ENCODE measurements at places on chromosomes 16 and 17.
A peak's percentile ranks its signal among the peaks of the same experiment; 100 is the strongest.

GRCh38 chr16:24198807-24199533, 57.2 kb upstream of the CACNG3 start:
- DNase-seq = no peak

DNA sequence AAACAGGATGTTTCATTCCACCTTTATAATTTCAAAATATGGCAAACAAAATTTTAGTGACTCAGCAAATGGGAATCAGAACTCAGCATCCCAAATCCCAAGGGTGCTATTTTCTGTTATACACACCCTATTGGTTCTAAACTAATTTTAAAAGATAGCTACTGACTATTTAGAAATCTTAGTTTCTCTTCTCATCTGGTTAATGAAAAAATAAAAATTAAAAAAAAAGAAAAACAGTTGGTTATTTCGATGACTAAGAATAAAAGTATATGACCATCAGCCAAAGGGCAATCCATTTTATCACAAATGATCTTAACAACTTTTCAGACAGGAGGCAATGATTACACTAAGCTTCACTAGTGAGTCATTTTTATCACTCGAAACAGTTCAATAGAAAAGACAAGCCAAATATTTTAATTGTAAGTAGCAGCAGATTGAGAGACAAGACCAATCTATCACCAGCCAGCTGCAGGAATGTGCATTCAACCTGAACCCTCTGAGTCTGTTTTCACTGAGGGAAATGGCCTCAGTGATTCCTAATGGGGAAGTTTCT, 15.2 kb downstream of the PHLPP2 start:
- no peak for DNase-seq

GRCh38 chr16:26454102-26454501, 612.6 kb upstream of the C16orf82 start:
- no peak for DNase-seq

- no peak for DNase-seq
Observed at GRCh38 chr16:2204416-2205103, 694 bp upstream of the MLST8 start.

GRCh38 chr17:54967621-54968261, 713 bp downstream of the COX11 start:
- DNase-seq = no peak

- DNase-seq = no peak
Observed at GRCh38 chr16:53771655-53772497, 67.9 kb downstream of the FTO start.

GRCh38 chr17:29929006-29929532, 959 bp downstream of the SSH2 start:
- DNase-seq = no peak

GRCh38 chr16:88764913-88765349, 20.1 kb downstream of the PIEZO1 start:
- DNase-seq = no peak

- DNase-seq = no peak
Observed at GRCh38 chr16:2009164-2009711, 383 bp downstream of the ZNF598 start.

GRCh38 chr17:41103896-41104295, 1.3 kb upstream of the KRTAP4-9 start:
- DNase-seq = no peak

DNA sequence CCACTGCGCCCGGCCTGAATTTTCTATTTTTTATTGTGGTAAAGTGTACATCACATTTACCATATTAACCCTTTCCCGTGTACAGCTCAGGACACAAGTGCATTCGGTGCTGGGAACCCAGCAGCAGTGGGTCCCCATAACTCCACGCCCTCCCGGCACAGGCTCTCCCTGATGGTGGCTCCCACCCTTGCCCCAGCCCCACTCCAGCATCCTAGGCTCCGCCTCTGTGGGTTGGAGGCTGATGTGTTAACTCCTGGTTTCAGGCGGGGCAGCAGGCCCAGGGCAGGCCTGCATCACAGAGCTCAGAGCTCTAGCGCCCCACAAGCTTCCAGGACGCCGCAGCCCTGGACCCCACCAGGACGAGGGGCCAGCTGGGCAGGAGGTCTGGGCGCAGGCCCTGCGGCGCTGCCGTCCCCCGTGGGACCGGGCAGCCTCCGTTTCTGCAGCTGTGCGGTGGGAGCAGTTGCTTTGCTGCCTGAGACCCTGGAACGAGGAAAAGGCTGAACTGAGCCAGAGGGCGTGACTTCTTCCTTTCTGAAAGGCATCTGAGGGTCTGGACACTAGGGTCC, 19.6 kb downstream of the ZFPM1 start:
- no peak for DNase-seq

DNA sequence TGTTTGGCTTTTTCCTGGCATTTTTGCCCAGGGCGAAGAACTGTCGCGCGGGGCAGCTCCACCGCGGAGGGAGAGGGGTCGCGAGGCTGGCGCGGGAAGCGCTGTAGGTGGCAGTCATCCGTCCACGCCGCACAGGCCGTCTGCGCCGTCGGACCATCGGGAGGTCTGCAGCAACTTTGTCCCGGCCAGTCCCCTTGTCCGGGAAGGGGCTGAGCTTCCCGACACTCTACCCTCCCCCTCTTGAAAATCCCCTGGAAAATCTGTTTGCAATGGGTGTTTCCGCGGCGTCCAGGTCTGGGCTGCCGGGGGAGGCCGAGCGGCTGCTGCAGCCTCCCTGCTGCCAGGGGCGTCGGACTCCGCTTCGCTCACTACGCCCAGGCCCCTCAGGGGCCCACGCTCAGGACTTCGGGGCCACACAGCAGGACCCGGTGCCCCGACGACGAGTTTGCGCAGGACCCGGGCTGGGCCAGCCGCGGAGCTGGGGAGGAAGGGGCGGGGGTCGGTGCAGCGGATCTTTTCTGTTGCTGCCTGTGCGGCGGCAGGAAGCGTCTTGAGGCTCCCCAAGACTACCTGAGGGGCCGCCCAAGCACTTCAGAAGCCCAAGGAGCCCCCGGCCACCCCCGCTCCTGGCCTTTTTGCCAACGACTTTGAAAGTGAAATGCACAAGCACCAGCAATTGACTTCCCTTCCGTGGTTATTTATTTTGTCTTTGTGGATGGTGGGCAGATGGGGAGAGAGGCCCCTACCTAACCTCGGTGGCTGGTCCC, 2.3 kb upstream of the CBX4 start:
- no peak for DNase-seq

DNA sequence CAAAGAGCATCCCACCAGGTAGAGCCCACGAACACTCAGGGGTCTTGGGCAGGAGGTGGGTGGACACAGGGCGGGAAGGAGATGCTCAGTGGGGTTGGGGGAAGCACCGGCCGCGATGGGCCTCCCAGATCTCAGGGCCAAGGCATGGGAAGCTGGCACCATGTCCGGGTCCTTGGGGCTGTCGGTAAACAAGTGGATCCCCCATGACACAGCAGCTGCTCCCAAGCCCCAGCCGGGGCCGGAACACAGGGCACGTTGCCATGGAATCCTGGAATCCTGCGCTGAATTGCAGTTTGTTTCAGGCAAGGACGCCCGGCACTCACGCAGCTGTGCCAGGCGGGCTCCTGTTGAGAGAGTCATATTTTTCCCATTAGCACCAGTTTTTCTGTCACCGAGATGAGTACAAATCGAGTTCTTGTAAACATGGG, 23.0 kb upstream of the CHMP6 start:
- no peak for DNase-seq

DNA sequence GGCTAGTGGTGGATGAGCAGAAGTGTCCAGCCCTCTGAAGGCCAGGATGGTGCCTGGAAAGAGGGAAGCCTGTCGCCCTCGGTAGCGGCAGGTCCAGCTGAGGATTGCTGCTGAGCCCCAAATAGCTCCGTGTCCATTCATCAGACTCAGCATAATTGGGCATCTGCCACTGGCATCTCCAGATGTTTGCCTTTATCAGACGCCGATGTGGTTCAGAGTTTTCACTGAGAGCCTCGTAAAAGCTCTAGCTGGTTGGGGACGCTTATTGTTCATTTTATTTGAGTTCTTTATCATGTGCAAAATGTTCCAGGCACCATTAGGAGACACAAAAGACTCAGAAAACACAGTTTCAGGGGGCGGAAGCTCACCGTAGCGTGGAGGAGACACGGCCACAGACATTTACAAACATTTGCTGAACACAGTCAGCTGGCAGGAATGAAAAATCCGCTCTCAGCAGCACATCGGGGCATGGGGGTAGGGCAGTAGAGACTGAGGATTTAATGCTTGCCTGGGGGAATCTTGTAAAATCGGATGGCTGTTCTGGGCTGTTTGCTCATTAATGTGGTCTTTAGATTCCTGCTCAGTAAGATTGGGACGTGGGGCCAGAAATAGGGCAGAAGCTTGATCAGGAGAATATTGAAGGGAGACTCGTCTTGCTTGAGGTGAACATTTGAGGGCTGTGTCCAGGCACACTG, 41.7 kb downstream of the SMPD3 start:
- peak; percentile 22 for DNase-seq

DNA sequence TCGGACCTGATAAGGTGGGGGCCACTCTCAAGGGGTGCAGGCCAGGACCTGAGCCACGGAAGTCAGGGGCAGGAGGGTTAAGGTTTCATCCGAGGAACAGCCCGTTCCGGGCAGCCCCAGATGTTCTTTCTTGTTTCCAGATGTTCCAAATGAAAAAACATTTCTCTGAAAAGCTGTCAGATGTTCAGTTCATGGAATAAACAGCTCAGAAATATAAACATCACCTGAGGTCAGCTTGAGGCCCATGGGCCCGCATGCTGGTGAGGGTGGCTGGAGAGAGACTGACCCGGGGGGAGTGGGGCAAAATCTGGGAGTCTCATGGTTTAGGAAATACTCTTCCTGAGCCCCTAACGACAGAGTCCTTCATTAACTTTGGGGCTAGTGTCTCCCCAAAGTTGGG, 1.5 kb upstream of the CD79B start:
- DNase-seq = no peak

- no peak for DNase-seq
Observed at GRCh38 chr17:10177131-10177912, 21.1 kb downstream of the GAS7 start.

GRCh38 chr16:89842471-89843408, 14.5 kb downstream of the SPIRE2 start:
- peak; percentile 58 for DNase-seq

- no peak for DNase-seq
Observed at GRCh38 chr17:72419866-72420774, 299.3 kb downstream of the SOX9 start.

DNA sequence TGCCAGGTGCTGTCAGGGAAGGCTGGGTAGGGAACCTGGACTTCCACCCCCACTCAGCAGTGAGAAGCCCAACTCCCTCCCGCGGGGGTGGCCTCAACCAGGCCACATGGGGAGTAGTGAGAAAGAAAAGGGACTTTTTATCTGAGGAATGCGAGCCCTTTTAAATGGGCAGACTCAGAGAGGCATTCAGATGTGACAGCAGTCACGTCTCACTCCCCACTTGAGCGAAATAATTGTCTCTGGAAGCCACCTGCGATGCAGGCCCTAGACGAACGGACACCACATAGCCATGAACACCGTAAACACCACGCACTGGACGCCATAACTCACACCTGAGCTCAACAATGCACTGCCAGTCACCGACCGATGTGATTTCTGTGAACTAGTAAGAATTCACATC, 11.9 kb upstream of the CD300E start:
- no peak for DNase-seq

GRCh38 chr17:42405963-42406495, 17.0 kb downstream of the CAVIN1 start:
- no peak for DNase-seq

DNA sequence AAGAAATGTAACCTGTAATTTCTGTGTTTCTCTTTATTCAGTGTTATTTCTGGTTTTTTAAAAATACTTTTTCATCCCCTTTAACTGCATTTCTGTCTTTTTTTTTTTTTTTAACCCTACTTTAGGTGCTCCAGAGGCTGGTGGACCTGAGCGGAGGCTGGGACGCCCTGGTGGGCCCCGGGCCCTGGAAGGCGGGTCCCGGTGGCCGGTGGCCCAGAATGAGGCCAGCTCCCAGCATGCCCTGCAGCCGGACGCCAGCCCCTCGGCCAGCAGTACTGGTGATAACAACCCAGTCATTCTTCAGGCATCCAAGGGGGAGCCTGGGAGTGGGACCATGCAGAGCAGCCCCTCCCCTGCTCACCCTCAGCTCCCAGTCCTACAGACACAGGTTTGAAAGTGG, 1.5 kb downstream of the SRCAP start:
- DNase-seq = no peak

DNA sequence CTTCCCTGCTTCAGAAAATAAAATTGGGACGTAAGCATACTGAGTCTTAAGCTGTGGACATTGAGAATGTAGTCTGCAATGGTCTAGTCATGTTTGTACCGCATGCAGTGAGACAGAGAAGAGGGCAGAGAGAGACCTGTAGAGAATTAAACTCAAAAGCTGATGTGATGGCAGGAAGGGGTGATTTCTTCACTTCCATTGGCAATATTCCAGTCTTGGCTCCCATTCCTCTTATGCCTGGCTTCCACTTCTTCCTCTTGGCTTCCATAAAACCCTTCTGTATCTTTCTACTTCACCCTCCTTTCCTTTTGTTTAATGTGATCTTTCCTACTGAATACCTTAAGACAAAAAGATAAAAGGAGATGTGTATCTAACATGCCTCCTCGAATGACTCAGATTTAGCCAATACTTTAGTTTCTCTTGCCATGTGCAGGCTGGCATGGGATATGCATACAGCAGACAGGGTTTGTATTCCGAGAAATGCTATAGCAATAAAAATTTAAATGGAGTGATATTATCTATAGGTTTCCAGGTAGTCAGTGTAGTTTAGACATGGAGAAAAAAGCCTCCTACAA, 423.1 kb upstream of the DYNLRB2 start:
- no peak for DNase-seq

DNA sequence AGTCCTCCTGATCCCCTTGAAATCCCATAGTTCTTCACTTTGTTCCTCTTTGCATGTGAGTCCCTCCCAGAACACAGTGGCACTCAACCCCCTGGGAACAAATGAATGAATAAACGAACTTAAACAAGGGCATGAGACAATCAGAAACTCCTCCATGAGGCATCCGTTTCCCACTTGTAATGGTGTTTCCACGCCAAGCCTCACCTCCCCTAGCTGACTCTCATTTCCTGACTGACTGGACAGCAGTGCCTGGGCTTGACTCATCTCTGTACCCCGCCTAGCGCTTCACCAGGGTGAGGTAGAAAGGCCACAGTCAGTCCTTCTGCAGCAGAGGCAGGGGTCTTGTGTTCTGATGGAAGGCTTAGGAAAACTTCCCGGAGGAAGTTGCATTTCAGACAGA, 14.2 kb downstream of the KIF1C start:
- DNase-seq = peak; percentile 17

GRCh38 chr17:72545766-72546165, 424.9 kb downstream of the SOX9 start:
- DNase-seq = no peak

DNA sequence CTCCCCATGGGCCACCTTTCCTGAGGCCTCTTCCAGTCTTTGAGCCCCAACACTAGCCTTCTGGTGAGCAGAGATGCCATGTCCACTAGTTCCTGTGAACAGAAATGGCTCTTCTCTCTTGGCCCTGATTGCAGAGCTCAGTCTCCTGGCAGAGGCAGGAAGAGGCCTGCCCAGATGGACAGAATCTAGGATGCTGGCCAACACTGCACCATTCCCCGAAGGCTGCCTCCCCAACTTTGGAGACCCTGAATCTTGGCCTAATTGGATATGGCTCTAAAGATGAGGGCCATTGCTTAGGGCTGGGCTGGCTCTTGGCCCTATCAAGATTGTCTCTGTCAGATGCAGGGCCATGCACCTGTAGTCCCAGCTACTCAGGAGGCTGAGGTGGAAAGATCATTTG, 18.0 kb upstream of the DYNLL2 start:
- no peak for DNase-seq

- no peak for DNase-seq
Observed at GRCh38 chr17:78290721-78291120, 59.3 kb downstream of the TMEM235 start.
